ENCODE measurements at places on chromosomes 4 and X.

DNA sequence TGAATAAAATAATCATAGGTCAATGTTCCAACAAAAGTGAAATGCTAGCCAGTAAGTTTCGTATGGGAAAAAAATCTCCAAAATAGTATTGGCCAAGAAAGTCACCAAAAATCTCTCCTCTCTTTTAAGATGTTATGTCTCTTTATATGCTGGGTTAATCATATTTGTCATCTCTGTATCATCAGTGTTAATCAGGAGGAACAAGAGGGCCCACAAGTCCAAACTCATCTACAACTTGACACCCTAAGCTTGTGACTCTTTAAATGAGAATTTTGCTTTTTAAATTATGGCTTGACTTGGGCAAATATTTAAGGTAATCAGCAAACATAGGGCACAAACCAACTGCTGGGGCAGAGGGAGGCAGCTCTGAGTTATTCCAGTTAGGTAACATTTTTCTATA is 75.5 kb downstream of the AMMECR1 start:
- DNase-seq, result no peak

DNA sequence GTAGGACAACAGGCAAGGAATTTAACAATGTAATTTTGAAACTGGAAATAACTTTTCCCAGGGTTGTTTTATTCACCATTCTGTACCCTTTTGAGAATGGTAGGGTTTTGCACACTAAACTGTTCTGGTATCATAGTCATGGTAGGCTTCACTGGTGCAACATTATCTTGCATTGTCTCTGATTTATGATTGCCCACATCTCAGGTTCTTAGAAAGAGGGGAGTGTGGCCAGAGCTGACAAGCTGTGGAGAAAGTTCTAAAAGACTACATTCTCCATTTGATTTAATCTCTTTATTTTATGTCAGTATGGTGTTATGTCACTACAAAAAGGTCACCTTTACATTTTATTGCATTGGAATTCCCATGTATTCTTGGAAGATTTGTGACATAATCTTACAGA is 447.3 kb downstream of the GRIA2 start:
- no peak for DNase-seq

DNA sequence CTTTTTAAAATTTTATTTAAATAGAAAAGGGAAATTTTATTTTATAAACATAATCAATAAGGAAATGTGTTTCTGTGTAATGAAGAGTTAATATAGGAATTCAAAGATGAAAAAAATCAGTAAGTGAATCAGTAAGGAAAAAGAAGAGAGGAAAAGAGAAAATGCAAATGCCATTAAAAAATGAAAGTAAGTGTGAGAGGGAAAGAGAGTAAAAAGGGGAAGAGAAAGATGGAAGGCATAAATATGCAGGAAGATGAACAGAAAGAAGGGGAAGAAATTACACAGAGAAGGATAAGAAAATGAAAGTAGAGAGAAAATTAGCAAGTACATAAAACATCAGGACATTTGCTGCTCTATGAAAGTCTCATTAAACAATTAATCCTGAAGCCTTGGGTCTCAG is 349.9 kb downstream of the FSTL5 start:
- no peak for DNase-seq

GRCh38 chrX:275967-276580 is 5.1 kb upstream of the PLCXD1 start:
- DNase-seq, result peak; percentile 20

GRCh38 chrX:134717698-134718097 is 59.4 kb upstream of the PLAC1 start:
- DNase-seq, result no peak

Data from right lung (tissue), 10 donors.